RPMI7951 (cell line): ENCODE measurements at places on chromosomes 12 and 14. TPM values are rescaled to one million over a fixed set of nuclear protein-coding genes. Genes with fewer than 3 reads are reported as not detected.

Gene KRT6C
- not detected in 2 replicates for total RNA-seq

Gene SYNDIG1L
- total RNA-seq, result not detected in 2 replicates

Gene MAP3K9
- total RNA-seq, result 0.88 and 1.1 TPM in 2 replicates

Gene ITFG2
- 9.3 and 13.9 TPM in 2 replicates for total RNA-seq

Gene BRI3BP
- 4.9 and 6.5 TPM in 2 replicates for total RNA-seq

Gene CDH24
- 6.7 and 8.3 TPM in 2 replicates for total RNA-seq

Gene TMPRSS12
- not detected in 2 replicates for total RNA-seq

Gene THAP2
- 5.1 and 7.1 TPM in 2 replicates for total RNA-seq

Gene ATP2A2
- 68.5 and 75.7 TPM in 2 replicates for total RNA-seq

Gene TDRD9
- not detected in 2 replicates for total RNA-seq

Gene NTN4
- total RNA-seq, result 1.4 and 3.1 TPM in 2 replicates

Gene FRMD6
- total RNA-seq, result 98.9 and 127 TPM in 2 replicates

Gene DNAI7
- total RNA-seq, result 0.12 TPM in 1 of 2 replicates, not detected in the other

Gene PLEKHH1
- 2.3 and 2.6 TPM in 2 replicates for total RNA-seq

Gene MMP19
- total RNA-seq, result 4.2 and 4.4 TPM in 2 replicates

Gene RNU4-1
- total RNA-seq, result under 0.01 TPM in 2 replicates

Gene SLC6A13
- total RNA-seq, result 0.36 TPM in 1 of 2 replicates, not detected in the other

Gene CD163
- total RNA-seq, result not detected in 2 replicates

Gene POTEG
- total RNA-seq, result 0.29 TPM in 1 of 2 replicates, not detected in the other

Gene AMHR2
- total RNA-seq, result not detected in 2 replicates

Gene PRPH
- total RNA-seq, result 0.12 TPM in 1 of 2 replicates, not detected in the other

Gene GPR135
- 0.48 and 0.68 TPM in 2 replicates for total RNA-seq

Gene MYF6
- not detected in 2 replicates for total RNA-seq

Gene CCDC38
- total RNA-seq, result not detected in 2 replicates

Gene SLC38A4
- total RNA-seq, result 0.12 and 0.68 TPM in 2 replicates

Gene GPRC5D
- not detected in 2 replicates for total RNA-seq

Gene EML5
- 3.1 and 3.9 TPM in 2 replicates for total RNA-seq

Gene MYO1H
- not detected in 2 replicates for total RNA-seq

Gene FSCB
- total RNA-seq, result not detected in 2 replicates

Gene SRGAP1
- total RNA-seq, result 2.3 and 4.0 TPM in 2 replicates

Gene CCDC177
- not detected in 2 replicates for total RNA-seq
